ENCODE measurements at places on chromosomes 1 and 21.

DNA sequence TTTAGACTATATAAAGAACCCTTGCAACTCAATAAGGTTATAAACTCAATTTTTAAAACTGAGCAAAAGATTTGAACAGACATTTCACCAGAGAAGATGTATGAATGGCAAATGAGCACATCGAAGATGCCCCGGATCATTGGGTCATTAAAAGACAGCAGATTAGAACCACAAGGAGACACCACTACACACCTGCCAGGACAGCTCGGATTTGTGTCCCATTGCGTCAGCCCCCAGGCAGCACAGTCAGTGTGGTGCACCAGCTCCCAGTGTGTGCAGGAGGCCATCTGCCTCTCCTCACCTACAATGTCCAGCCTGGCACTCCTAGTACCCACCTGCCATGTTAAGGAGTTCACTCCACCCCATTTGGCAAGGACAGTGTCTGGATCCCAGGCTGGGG lies 61.1 kb upstream of the LRP8 start:
- no peak for DNase-seq

DNA sequence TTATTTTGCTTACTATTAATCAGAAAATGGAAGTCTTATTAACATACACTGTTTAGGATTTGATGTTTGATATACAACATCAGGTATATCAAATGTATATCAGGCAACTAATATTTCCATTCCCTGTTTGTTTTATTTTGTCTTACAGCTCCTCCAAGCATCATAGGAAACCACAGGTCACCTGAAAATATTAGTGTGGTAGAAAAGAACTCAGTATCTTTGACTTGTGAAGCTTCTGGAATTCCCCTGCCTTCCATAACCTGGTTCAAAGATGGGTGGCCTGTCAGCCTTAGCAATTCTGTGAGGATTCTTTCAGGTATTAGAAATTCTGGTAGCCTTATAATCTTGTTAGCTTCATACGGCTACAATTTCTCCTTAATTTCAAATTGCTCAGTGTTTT lies 318.0 kb downstream of the TPR start:
- DNase-seq = no peak

DNA sequence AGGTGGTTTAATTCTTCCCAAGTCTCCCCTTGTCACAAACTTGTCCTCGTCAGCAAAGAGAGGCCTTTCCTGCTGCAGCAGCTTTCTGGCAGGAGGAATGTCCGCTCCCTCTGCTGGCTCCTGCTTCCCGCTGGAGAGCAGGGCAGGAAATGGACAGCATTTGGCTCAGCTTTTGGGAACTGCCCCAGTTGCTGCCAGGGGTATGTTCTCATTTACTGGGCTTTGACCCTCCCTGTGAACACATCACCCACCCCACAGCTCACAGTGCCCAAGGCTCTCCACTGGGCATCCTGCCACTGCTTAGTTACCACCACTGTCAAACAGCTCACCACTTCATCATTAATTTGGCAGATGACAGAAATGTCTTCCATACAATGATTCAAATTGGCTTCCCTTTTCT lies 75.4 kb downstream of the MRPL37 start:
- peak; percentile 43 for DNase-seq

GRCh38 chr1:112454316-112454715 lies 54.4 kb upstream of the WNT2B start:
- no peak for DNase-seq

GRCh38 chr1:79052829-79053449 lies 46.4 kb upstream of the ADGRL4 start:
- DNase-seq = no peak

DNA sequence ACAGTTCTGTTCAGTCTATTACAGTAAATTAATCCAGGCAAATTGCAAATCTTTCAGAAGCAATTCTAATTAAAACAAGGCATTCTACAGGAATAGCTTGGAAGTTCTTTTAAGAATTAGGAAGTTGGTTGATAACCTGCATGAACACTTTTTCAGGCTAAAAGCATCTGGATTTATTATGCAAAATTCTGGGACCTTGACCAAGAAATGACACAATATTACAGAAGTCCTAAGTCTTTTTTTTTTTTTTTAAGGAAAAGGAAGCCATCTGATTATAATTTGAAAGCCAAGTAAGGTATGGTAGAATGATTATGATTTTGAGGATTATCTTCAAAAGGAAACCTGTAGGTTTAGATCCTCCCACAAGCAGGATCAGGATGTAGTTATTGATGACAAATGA lies 74.7 kb upstream of the KCNK2 start:
- DNase-seq = peak; percentile 48

- peak; percentile 82 for DNase-seq
These were observed 136.6 kb upstream of the IVNS1ABP start for GRCh38 chr1:185453496-185454192.

- DNase-seq = peak; percentile 3
These were observed 493.8 kb upstream of the CHRM3 start for GRCh38 chr1:238892612-238893011.

DNA sequence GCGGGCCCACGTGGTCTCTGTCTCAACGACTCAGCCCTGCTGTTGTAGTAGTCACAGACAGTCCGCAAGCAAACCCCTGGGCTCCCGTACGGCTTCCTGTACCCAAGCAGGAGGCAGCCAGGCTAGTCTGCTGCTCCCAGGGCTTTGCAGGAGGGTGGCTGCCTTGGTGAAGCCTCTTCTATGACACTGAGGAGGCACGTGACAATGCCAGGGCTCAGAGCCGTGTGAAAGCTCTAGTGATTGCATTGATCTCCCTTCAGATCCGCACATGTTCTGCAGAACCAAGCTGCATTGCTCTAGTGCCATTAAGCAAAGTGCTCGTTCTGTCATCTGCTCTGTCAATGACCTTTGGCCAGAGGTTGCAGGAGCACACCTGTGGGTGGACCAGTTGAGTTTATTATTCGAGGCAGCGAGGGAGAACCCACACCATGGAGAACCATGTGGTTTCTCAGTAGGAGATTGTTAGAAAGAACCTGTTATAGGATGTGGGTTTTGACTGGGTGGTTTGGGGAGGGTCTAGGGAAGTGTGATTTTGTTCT lies 18.0 kb downstream of the UMODL1 start:
- DNase-seq = no peak

- DNase-seq = no peak
These were observed 842 bp upstream of the SPRR2A start for GRCh38 chr1:153058154-153058553.

DNA sequence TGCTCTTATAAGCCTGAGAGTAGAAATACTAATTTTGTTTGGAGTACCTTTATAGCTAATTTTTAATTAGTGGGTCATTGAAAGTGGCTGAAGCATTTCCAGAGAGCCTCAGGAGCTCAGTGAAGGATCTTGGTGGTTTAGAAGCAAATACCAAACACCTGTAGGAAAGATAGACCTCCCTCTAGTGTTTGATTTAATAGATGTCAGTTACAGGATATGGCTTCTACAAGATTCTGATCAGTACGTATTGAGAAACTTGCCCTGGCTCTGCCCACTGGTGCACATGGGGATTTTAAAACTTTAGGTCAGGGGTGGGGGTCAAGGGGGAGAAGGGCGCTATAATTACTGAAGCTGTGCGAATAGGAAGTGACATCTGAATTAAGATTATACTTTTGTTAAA lies 122.2 kb downstream of the POU2F1 start:
- no peak for DNase-seq

GRCh38 chr1:202088206-202088605 lies 34.5 kb upstream of the GPR37L1 start:
- no peak for DNase-seq

DNA sequence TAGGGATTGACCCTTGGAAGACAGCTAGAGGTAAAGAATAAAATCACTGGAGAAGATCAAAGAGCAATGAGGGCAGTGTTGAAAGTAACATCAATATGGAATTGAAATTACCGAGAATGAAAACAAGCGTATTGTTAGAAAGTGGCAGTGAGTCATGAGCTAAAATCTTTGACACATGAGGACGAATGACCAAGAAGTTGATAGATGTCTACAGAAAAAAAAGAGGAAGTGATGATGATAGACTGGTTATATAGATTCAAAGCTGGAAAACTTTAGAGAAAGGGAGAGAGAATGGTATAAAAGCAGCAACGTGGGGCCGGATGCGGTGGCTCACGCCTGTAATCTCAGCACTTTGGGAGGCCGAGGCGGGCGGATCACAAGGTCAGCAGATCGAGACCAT lies 12.5 kb upstream of the DNM3 start:
- DNase-seq = no peak

DNA sequence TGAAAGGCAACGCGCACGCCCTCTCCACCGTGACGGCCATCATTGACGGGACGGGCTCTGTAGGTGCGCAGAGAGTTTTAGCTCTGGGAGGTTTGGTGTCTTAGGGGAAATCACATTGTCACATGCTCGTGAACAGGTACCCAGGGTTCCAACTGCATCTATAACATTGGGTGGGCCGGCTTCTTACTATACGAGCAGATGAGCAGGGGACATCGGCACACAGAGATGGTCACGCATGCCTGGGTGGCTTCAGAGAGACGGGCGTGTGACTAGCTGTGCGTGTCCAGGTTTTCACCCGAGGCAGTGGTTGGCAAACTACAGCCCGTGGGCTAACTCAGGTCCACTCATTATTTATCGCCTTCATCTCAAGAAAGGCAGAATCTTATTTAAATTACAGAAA lies 54.7 kb downstream of the SLC37A1 start:
- DNase-seq = no peak

- no peak for DNase-seq
These were observed 117.9 kb downstream of the AKT3 start for GRCh38 chr1:243731974-243732625.

- DNase-seq = no peak
These were observed 27.0 kb downstream of the ZZZ3 start for GRCh38 chr1:77655431-77655974.

DNA sequence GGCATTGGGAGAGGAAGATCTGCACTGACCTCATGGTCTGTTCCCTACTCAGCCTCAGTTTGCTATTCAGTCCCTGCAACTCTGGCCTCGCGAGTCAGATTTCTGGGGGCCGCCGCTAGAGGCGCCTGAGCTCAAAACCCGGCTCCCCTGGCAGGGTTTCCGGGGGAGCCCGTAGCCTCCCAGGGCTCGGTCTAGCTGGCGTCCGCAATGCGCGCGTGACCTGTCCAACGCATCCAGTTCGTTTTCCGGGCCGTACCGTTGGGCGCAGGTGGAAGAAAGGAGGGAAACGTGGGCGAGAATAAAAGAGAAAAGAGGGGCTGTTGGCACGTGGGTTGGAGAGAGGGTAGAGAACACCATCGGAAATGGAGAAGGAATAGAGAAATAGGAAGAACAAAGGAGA lies at the start of gene ADAM30:
Gene ADAM30, minus strand, starts transcription at position 213 of the 400 bp plus-strand sequence. Its CDS starts 179 bp downstream, at position 34.
- DNase-seq = no peak
